ENCODE measurements at places on chromosomes 7 and 10.

DNA sequence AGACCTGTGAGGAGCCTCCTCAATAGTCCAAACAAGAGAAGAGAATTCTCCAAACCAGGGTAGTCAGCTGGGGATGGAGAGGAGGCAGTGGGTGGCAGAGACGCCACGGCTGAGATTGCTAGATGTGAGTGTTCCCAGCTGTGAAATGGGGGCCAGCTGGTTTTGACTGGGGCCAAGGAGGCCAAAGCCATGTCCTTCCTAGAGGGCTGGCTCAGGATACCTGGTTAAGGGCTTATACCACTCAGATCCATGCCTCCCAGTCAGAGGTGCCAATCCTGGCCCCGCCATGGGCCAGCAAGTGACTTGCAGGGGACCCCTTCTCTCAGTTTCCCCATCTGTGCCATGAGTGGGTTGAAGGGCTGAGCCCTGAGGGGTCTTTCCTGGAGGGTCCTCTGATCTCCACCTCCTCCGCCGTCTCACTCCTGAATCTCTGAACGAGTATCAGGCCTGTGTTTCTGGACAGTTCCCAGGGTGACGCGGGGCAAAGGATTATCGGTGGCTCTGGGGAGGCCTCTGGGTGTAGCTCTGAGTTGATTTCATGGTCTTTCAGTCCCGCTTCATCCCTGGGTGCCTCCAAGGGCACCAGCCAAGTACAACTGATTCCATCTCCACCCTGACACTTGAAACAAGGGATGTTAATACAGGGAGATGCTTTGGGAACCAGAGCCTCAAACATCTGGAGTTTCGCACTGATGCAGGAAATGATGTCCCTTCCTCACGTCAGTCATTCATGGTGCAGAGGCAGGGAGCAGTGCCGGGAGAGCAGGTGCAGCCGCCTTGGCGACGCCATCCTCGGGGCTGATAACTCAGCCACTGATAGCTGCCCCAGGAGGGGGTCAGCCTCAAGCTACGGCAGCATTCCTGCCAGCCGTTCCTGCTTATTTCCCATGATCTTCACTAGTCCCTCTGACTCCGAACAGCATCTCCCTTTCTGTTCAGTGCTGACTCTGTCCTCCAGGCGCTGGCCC lies 126.7 kb downstream of the RGS10 start:
- no peak for DNase-seq

DNA sequence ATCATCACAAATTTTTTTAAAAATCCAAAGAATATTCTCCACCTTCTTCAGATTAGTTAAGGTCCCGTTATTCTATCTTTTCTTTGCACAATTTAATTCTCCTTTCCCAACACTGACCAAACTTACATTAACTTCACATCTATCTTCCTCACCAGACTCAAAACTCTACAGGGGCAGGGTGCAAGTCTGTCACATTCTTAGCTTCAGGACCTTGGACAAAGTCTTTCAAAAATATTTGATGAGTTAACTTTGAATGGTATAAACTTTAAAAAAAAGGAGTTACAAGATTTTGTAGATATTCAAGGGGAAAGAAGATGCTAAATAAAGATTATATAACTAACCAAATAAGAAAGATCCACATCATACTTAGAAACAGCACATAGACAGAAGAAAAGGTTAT lies 132.7 kb downstream of the ZNF438 start:
- no peak for DNase-seq

DNA sequence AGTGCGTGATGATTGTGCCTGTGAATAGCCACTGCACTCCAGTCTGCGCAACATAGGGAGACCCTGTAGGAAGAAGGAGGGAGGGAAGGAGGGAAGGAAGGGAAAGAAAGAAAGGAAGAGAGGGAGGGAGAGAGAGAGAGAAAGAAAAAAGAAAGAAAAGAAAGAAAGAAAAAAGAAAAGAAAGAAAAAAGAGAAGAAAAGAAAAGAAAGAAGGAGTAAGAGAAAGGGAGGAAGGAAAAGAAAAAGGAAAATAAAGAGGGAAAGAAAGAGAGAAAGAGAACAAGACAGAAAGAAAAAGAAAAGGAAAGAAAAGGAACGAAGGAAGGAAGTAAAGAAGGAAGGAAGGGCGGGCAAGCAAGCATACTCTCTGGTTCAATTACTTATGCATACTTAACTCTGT lies 112.9 kb upstream of the ANK3 start:
- no peak for DNase-seq

DNA sequence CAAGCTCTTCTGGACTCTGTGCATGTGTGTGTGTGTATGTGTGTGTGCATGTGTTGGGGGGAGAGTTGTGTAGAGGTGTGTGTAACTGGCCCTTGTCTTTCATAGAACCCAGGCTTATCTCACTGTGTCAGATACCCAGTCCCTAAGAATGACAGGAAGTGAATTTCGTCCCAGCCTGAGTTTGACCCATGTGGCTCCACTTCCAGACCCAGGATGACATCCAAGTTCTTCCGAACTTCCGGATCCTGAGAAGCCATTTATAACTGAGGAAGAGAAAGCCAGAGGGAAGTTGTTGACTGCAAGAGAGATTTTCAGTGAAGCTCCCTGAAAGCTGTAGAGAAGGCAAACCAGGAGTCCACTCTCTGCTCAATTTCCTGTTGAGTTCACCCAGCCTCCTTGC lies 53.2 kb downstream of the ADRB1 start:
- DNase-seq, result no peak

DNA sequence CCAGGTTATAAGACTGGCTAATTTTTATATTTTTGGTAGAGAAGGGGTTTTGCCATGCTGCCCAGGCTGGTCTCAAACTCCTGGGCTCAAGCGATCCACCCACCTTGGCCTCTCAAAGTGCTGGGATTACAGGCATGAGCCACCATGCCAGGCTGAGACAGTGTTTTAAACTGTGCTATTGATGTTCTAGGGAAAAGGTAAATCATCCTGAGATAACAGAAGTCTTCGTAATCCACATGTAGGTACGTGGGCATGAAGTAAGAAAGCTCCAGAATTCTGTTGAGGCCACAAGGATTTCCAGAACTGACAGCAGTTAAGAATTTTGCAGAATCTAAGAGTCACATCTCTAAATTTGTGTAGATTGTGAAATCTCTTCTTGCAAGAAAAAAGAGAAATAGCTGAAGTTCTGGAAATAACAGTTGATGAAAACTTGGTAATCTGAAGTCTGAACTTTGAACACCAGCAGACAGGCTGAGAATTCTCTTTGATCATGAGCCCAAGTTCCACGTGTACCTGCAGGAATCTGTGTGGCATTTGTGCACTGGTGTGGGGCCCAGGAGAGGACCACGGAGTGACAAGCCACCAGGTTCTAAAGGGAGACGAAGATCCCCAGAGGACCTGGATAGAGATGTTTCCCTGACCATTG lies 24.6 kb downstream of the C7orf33 start:
- DNase-seq, result no peak

DNA sequence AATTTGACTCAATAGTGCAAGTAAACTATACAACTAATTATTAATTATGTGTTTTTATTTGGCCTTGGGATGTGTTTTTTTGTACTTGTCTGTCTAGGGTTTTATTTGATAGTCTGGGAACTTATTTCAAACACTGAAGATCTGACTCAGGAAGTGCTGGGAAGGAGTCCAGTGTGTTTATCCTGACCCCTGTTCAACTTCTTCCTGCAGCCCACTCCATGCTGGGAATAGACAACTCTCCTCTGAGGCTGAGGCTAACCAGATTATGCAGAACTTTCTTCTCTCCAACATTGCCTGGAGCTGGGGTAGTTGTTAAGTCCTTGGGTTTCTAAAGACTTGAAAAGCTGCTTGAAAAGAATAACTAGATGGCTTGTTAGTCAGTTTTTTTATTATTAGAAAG lies 6.9 kb downstream of the CISD1 start:
- no peak for DNase-seq

- DNase-seq, result no peak
Measured at GRCh38 chr10:132512693-132513345, 24.8 kb upstream of the INPP5A start.

GRCh38 chr7:24797270-24797669 lies 40.0 kb upstream of the GSDME start:
- DNase-seq, result no peak

DNA sequence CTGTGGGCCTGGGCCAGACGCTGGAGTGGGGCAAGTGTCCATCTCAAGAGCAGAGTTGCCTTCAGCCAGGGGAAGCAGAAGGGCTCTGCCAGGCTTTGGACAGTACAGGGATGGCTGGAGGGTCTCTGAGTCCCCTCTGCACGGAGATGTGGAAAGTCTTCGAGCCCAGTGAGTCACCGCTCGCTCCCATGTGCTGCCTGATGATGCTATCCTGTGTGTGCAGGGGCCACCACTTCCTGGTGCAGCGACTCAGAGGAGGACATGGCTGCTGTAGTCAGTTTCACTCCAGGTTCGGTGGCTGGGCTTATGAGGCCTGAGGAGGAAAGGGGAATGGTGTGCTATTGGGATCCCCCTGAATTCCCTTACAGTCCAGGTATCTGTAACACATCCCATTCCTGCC lies 6.0 kb downstream of the ADCYAP1R1 start:
- DNase-seq, result no peak

DNA sequence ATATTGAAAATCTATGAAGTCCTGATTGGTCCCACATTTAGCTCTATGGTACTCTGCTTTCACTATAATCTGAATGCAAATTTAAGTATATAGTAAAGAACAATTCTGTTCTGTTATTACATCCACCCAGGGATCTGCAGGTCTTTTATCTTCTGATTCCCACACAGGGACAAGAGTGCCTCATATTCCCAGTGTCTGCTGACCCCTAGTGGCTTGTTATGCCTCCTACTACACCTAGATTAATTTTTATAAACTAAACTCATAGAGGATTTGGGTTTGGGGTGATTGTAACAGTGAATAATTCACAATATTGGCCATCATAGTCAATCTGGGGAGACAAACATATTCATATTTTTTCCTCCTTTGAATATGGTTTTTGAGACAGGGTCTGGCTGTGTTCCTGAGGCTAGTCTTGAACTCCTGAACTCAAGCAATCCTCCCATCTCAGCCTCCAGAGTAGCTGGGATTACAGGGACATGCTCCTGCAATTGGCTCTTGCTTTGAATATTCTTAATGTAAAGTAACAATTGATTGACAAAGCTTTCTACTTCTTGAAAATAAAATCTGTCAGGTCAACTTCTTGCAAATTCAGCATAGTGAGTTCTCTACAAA lies 282.1 kb downstream of the KCND2 start:
- DNase-seq, result peak; percentile 44

DNA sequence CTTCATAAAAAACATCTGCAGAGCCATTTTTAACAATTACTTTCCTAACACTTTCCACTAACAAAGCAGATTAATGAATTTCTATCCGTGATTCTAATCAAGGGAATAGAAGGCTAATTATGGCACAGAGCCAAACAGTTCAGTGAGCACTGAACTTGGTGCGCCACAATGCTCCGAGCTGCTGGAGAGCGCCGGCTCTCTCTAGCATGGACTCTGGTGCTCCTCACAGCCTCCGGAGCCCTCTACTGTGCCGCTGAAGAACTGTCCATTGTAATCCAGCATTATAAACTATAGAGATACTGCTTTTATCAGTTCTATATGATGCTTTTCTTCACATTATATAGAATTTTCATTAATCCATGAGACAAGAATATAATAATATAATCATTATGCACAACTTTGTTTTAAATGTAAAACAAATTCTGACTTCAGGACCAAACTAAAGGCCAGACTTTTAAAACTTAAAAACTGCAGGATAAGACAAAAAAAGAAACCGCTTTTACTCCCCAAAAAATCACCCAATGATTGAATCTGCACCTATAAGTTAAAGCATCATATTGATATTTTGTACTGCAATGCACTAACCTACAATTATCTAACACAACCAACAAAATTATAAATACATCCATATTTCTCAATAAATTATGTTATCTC lies 123.6 kb downstream of the RNF32 start:
- DNase-seq, result peak; percentile 36

- DNase-seq, result no peak
Measured at GRCh38 chr7:127256041-127256725, 3.4 kb upstream of the GRM8 start.

GRCh38 chr10:422675-423074 lies 266.8 kb downstream of the DIP2C start:
- no peak for DNase-seq

DNA sequence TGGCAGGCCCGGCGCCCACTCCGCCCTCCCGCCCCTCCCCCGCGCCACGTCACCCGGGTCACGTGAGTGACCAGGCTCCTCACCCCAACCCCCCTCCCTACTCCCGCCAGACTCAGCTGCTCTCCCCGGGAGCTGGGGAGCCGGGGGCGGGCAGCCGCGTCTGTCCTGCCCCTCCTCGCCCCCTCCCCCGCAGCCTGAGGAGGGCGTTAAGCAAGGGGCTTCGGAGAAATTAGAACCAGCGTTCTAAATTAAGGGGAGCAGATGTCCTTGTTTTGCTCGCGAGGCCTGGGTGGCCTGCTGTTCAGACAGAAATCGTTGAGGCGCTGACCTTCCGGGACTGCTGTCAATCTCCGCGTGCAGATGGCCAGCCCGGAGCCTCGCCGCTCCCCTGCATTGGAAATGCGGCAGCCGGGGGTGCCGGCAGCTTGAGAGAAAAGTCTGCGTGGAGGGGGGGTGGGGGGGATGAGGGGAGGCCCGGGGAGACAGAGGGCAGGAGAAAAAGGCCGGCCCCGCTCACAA lies 102.2 kb upstream of the ZNF438 start:
- DNase-seq, result no peak

DNA sequence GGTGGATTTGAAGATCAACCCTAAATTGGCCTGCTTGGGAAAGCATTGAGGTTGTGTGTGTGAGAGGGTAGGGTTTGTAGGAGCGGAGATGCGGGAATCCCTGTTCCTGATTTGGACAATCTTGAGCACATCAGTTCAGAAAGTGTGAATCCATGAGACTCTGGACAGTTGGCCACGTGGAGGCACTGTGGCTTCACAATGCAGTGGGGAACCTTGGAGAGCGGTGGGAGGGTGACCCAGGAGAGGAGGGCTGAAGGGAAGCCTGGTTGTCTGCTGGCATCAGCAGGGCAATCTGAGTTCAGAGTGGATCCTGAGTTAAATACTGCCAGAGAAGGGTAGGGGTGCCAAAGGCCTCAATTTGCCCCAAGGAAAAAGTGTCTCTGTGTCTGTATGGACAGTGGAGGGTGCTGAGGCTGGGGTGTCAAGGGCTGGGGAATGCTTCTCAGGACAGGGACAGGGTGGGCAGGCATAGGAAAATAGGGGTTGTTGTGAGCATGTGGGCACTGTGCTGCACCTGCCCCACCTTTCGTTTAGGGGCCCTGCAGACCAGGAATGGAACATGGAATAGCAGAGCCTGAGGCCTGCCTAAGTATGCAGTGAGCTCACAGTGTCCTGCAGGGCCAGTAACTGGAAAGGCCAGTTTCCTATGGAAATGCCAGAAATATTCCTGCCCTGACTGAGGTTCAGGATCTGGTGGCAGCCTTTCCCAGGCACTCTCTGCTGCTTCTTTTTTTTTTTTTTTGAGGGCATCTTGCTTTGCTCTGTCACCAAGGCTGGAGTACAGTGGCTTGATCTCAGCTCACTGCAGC lies 162.9 kb upstream of the PRSS58 start:
- no peak for DNase-seq

GRCh38 chr7:47392241-47392759 lies 189.6 kb downstream of the TNS3 start:
- DNase-seq, result no peak

DNA sequence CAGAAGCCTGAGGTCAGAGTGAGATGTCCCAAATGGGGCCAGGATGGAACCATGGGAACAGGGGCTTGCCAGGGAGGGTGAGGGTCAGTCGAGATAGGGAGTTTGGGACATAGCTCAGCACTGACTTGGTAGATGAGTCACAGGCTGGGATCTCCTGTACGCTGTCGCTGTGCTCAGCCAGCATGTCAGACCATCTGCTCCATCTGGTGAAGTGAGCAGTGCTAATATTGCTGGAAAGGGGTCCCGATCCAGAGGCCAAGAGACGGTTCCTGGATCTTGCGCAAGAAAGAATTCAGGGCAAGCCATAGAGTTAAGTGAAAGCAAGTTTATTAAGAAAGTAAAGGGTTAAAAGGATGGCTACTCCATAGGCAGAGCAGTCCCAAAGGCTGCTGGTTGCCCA lies 505.6 kb downstream of the GALNT17 start:
- no peak for DNase-seq
